Adrenal gland (tissue), 19 donors: ENCODE measurements at places on chromosomes 1 and 21. TPM values are rescaled to one million over a fixed set of nuclear protein-coding genes. Genes with fewer than 3 reads are reported as not detected.

DNA sequence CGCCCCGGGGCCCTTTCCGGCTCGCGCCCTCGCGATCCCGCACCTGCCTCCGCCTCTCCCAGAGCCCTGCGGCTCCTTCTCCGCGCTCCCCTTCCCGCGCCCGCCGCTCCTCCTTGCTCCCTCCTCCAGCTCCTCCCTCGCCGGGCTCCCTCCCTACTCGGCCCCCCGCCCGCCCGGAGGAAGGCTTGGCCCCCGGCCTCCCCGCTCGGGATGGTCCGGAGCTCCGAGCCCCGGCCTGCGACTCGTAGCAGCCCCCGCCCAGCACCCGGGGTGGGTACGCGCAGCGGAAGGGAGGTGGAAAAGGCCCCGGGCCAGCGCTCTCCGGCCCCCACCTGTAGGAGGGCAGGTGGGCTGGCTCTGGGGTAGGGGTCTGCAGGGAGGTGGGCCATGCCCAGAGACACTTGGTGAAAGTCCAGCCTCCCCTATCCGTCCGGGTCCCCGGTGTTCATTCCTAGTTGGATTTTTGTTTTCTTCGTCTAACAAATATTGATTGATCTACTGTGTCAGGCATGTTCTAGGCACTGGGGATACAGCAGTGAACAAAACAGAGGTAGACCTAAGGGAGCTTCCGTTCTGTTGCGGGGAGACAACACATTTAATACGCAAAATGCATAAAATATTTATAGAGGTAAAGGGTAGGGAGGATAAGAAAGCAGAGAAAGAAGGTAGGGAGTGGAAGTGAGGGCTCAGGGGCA is at the start of gene HTR1D:
Gene HTR1D (minus strand): TSS at position 82 of the 695 bp plus-strand sequence. CDS start 23,283 bp downstream, outside the sequence.
- no peak for DNase-seq

DNA sequence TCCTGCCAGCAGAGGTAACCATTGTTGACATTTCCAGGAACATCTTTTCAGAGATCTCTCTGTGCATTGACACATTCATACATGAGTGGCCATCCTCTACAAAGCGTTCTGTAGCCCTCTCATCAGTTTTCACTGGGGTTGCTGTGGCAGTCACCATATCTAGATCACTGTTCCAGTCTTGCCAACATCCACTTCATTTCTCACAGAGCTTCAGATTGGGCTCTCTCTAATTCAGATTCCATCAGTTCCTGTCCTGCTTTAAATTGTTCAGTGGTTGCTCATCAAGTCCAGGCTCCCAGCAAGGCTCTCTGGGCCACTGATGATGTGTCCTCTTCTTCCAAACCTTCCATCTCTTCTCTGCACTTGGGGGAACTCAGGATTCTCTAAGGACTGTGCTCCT is 173.7 kb downstream of the KCNJ6 start:
- DNase-seq: no peak

- DNase-seq: no peak
These were observed 14.6 kb upstream of the C1orf146 start for GRCh38 chr1:92203105-92203504.

GRCh38 chr1:199218533-199218932 is 579.7 kb downstream of the PTPRC start:
- DNase-seq: no peak

DNA sequence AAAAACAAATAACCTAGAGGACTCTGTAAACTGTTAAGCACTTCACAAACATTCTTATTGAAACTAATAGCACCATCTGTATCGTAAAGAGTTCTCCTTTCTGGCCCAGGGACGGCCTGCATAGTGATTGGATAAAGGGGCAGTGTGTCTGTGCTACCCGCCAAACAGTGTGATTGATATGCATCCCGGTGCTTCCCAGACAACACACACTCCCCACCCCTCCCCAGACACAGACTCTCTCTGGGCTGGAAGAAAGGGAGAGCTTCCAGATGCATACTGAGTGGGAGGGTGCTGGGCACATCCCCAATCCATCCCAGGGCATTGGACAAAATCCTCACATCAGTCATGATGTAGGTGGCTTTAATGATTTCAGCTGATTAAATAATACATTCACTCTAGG is 3.7 kb downstream of the HSD11B1 start:
- DNase-seq: no peak

GRCh38 chr1:89221341-89221740 is 22.6 kb upstream of the GBP4 start:
- no peak for DNase-seq

- DNase-seq: no peak
These were observed 12.8 kb upstream of the MIXL1 start for GRCh38 chr1:226210571-226211176.

GRCh38 chr1:92934395-92935378 is 26.6 kb downstream of the DIPK1A start:
- DNase-seq: peak; percentile 50

GRCh38 chr1:186865253-186865652 is 36.5 kb downstream of the PLA2G4A start:
- DNase-seq: no peak

- DNase-seq: no peak
These were observed 60.0 kb upstream of the ATP5PO start for GRCh38 chr21:33975548-33976081.

GRCh38 chr1:6672558-6672957 is 29.1 kb downstream of the DNAJC11 start:
- no peak for DNase-seq

DNA sequence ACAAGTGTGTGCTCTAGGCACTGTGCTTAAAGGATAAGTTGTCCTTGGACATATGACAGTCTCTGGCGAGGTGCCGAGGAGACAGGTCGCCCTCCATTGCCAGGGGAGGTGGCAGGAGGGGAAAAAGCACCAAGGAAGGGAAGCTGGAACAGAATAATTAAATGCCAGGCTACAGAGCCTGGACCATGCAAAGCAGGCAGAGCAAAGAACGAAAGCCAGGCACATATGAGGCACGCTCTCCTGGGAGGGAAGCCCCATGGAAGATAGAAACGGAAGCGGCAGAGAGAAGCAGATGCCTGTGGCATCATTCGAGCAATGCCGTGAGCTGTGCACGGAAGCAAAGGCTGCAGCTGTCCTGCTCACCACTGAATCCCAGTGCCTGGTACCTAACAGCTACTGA is 91.2 kb downstream of the JAK1 start:
- DNase-seq: peak; percentile 60

DNA sequence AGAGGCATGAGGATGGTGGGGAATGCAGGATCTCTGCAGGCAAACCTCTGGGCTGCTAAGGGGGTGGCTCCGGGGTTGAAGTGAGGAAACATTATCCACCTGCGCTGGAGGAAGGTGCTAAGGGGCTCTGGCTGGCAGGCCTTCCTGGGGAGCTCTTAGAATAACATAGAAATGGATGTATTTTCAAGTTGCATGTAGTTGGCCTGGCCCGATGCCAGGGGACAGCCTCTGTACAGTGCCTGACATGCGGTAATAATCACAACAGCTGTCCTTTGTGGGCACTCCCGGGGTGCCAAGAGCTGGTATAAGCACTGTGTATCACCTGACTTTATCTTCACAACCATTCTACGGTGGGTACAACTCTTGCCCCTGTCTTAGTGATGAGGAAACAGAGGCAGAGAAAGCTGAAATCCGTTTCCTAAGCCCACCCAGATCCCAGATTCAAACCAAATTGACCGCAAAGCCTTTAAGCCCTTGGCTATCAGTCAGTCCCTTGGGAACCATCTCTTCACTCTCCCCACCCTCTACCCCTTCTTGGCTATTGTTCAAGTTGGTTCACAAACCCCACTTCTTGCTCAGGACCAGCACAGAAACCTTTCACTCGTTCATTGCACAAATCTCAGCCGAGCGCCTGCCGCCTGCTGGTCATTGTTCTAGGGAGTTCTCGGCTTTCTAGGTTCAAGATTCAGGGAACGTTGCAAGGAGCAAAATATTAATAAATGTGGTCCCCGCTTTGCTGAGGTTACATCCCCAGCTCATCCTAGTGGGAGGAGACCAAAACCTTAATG is 30.9 kb downstream of the PADI4 start:
- no peak for DNase-seq

GRCh38 chr1:38084700-38085099 is 38.1 kb upstream of the POU3F1 start:
- peak; percentile 73 for DNase-seq

DNA sequence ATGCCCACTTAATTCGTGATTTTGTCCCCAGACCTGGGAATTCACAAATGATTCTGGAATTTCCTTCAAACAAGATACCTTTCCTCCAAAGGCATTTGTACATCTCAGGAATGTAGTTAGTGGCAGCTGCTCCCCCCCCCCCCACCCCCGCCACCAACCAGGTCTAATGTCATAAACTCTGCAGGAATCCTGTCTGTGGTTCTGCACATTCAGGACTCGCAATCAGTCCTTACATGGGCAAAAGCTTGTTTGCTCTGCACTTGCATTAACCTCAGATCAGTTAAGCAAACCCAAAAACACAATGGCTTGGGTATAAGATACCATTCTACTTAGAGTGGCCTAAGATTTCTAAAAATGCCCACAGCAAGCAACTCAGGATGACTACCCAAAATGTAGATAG is 143.8 kb downstream of the TGFB2 start:
- DNase-seq: no peak

DNA sequence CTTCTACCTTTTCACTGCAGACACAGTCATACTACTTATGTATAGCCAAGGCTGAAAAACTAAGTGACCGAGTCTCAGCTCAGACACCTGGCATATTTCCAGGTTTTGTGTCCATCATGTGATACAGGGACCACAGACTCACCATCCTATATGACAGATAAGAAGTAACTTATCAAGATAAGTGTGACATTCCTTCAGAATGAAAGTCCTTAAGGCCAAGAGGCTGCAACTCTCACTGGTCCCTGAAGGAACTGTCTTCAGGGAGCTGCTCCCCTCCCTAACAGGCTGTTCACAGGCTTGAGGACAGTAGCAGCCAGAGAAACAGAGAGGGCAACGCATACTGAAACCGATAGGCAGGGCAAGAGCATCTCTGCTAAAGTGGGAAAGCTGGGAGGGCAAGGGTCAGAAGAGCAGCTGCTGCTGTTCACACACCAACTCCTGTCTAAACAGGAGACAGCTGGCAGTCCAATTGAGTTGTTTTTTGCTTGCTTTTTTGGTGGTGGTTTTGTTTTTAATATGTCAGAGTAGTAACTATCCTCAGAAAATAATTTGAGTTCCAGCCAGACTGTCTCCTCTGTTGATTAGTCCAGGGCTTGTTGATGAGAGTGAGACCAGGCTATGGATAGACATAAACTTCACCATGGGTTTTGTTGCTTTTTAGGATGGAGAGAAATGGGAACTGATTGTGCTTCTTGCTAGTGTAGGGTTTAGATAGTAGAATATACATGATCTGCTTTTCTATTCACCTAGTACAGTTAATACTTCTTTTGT is 67.7 kb downstream of the MACF1 start:
- DNase-seq: no peak

DNA sequence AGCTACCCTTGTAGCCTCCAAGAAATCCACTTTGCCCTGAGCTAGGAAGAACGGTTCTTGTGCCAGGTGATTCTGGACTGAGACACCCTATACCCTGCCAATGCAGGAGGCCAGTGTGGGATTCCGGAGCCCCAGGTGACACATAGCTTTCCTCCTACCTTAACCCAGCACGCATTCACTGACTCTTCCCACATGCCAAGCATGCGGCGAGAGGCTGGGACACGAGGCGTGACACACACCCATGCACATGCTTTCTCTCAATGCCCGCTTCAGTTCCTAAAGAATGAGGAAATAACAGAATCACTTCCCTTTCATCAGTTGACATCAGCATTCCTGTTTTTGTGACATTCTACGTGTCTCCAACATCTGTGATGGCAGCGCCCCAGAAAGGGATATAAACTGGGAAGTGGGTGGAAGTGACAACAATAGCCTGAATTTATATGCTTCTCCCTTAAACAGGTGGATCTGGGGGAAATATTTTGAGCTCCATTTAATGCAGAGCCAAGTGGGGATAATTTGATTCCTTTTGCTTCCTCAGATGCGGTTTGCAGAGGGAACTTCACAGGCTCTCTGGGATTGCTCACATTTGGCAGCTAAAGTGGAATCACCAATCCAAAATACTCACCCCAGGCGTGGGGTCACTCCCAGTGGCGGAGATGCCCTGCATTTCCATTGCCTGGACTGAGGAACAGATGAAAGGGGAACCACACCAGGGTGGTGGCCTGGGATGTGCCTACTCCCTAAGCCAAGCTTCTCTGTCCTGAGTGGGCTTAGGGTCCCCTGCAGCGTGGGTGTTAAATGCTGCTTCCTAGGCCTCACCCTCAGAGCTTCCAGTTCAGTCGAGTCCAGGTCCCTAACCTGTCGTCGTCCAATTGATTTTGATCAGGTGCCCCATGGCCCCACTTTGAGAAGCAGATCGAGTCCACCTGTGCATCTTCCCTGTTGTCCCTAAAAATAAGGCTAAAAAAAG is 445.1 kb downstream of the SIPA1L2 start:
- no peak for DNase-seq

- DNase-seq: no peak
These were observed 40.5 kb downstream of the COL6A1 start for GRCh38 chr21:46021978-46022544.

DNA sequence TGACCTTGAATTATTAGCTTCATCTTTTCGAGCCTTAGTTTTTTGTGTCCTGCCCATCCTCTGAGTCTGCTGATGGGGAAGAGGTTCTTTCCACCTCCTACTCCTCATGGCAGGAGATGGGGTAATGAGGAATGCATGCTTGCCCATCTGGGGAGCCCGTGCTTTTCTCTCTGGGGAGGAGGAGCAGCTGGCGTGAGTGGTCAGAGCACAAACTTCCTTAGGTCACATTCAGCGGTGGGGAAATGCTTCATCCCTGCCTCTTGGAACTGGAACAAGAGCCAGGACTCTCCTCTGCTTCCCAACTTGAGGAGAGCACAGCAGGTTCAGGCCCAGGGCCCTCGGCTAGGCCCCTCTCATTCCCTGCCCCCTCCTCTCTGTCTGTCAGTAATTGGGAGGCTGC is 155.0 kb downstream of the PCNX2 start:
- DNase-seq: no peak

GRCh38 chr1:37068897-37069296 is 34.6 kb upstream of the GRIK3 start:
- no peak for DNase-seq

Gene RGS13
- total RNA-seq: not detected

Gene NT5C1A
- 0.83 TPM for total RNA-seq

Gene MAP3K21
- 0.39 TPM for total RNA-seq

Gene S100A9
- total RNA-seq: 30.9 TPM

Gene INAVA
- total RNA-seq: not detected

Gene TNFRSF1B
- total RNA-seq: 58.3 TPM

Gene FCAMR
- total RNA-seq: not detected

Gene FAM177B
- total RNA-seq: 1.9 TPM

Gene TMPRSS3
- total RNA-seq: 0.78 TPM

Gene RGS18
- 4.1 TPM for total RNA-seq

Gene RNU1-2
- total RNA-seq: 5,330 TPM

Gene LAMB3
- 117 TPM for total RNA-seq

Gene PCP4
- total RNA-seq: 7.5 TPM

Gene HES4
- 3.1 TPM for total RNA-seq

Gene GPR157
- 8.3 TPM for total RNA-seq

Gene ZMYND12
- 12.2 TPM for total RNA-seq

Gene CHIA
- 0.19 TPM for total RNA-seq
